NCI-H2081 treated with DMSO at 0.1 percent for 48 hours (cell line): ENCODE measurements at places on chromosomes 16 and 17.

DNA sequence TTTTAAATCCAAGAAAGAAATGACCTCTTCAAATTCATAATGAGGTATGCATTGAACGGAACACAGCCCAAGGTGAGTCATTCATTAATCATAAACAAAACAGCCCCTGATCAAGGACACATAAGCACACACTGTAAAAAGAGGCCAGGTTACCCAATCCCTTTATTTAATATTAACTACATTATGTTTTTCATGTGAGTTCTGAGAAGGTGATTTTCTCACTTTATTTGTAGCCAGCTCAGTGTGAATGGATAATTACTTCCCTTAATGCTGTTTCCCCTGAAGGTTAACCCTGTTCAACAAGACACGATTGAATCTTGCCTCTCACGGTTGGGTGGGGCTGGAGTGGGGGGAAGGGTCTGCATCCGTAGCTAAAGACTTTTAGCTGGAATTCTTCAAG, 257.3 kb upstream of the SALL1 start:
- DNase-seq = no peak

DNA sequence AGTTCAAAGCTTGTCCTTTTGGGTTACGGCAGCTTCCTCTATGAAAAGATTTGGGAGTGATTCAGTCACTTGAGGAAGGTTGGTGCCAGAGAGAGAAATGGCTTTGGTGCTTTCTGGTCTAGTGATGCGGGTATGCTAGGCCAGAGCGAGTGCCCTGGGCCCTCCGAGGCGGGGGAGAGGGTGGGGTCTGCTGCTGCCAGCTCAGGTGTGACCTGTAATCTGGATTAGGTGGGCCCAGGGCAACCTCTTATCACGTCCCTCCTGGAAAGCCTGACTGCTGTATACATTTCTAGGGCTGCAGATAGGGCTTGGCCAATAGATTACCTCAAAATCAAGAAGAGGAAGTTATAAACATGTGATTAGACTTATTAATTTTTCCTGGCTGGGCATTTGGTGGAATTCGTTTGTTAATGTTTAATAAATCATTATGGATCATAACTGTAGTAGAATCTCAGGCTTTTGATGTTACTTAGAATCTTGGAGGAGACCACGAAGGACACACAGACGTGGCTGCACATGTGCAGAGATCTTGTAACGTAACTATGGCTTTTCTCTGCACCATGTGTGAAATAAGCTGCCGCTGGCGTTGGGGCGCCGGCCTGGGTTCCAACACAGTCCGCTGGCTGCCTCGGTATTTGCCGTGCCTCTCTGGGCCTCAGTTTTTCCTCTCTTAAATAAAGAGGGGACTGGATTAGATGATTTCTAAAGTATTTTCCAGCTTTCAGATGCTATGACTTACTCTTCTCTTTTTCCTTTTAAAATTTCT, 1.2 kb downstream of the IRF8 start:
- DNase-seq = no peak

GRCh38 chr16:71526111-71526631, at the start of gene CHST4:
Gene CHST4 (plus strand): TSS chr16:71526426. CDS start chr16:71536678, 10,252 bp downstream.
- no peak for DNase-seq

GRCh38 chr16:75420987-75421819, 12.1 kb downstream of the CFDP1 start:
- DNase-seq = no peak

GRCh38 chr17:7809086-7809790, 24.8 kb upstream of the KDM6B start:
- no peak for DNase-seq

GRCh38 chr17:2718150-2718938, 6.8 kb upstream of the CLUH start:
- DNase-seq = no peak

DNA sequence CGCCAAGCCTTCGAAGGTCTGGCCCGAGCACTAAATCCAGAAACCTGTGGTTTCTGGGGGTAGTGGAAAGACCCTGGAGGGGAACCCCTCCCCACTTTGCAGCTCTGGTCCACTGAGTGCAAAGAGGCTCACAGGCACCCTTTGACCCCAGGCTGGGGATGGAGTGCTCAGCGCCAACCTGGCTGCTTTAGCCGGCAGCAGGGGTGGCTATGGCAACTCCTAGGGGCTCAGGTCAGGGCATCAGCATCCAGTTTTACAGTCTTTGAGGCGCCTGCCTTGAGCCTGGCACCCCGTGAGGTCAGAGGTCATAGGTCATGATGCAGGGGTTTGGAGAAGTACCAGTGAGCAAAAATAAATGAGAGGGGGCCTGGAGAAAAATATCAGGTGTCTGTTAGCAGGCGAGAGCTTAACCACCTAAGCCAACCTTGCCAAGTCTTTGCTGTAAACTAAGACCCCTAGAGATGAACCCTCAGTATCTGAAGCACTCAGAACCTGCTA, 17.9 kb downstream of the CA7 start:
- no peak for DNase-seq

- DNase-seq = no peak
Observed at GRCh38 chr17:79160980-79161636, 86.5 kb downstream of the ENGASE start.

DNA sequence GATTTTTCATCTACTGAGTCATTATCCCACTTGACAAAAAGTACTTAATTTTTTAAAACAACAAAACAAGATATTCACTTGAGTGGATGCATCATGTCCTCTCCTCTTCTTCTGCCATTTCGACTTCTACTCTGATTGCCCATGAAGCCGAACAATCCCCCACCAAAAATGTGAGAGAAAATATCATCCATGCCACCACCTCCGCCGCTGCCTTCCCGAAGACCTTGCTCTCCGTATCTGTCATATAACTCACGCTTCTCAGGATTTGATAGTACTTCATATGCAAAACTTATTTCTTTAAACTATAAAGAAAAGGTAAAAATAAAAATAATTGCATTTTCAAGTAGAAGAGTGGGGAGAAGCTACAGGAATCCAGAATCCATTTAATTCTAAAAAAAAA, 2.2 kb downstream of the DNAJA2 start:
- no peak for DNase-seq

GRCh38 chr16:76577003-76577402, 299.8 kb downstream of the CNTNAP4 start:
- no peak for DNase-seq

DNA sequence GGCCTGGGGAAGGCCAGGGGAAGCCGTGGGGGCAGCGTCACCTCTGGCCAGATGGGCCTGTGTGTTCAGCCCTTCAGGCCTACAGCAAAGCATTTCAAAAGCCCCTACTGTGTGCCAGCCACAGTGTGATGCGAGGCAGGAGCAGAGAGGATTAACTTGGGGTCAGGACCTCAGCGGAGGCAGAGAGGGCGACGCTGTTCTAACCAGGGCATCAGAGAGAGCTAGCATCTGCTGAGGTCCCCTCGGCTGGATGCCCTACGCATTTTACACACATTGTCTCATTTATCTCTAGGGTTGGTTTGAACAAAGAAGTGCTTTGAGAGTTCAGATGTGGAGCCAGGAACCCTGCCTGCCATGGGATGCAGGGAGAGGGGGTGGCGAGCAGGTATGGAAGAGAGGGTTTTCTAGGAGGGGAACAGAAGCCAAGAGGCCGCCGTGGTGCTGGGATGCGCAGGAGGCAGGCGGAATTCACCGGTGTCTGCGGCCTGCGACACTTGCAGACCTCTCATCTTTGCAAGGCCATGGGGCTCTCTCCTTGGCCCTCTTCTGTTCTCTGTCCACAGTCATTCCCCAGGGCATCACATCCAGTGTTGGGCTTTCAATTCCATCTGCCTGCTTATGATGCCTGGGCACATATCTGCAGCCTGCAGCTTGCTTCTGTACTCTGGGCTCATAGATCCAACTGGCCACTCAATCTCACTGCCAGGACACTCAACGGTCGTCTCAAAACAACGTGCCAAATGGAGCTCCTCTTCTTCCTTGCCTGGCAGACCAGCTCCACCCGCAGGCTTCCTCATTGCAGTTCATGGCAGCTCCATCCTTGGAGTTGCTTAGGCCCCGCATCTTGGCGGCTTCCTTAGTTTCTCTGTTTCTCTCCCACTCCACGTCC, 8.1 kb upstream of the NKD1 start:
- DNase-seq = no peak

- DNase-seq = no peak
Observed at GRCh38 chr17:76888661-76889060, 20.5 kb downstream of the MGAT5B start.
